Left ventricle myocardium superior (tissue), 1 donor: ENCODE measurements at places on chromosomes 1 and 21. TPM values are rescaled to one million over a fixed set of nuclear protein-coding genes. Genes with fewer than 3 reads are reported as not detected.

Gene EXTL1
- total RNA-seq = 15.8 TPM

Gene EDARADD
- 3.0 TPM for total RNA-seq

Gene PDC
- total RNA-seq = not detected

Gene CRYBG2
- total RNA-seq = not detected

Gene NUP210L
- 0.27 TPM for total RNA-seq

Gene OVAAL
- 1.5 TPM for total RNA-seq

Gene VASH2
- 1.0 TPM for total RNA-seq

Gene GPR37L1
- total RNA-seq = 0.07 TPM

Gene RNF186
- not detected for total RNA-seq

Gene GJA9
- not detected for total RNA-seq

Gene PLA2G2D
- not detected for total RNA-seq

Gene MYCL
- 1.5 TPM for total RNA-seq

Gene NGF
- total RNA-seq = 3.2 TPM

Gene SPRR4
- total RNA-seq = not detected

Gene SERPINC1
- total RNA-seq = 0.25 TPM

Gene TSSK3
- total RNA-seq = 2.0 TPM

Gene ADCY10
- total RNA-seq = 0.47 TPM

Gene ARHGAP30
- total RNA-seq = 3.7 TPM

Gene KRTAP10-2
- total RNA-seq = not detected

Gene HMGCS2
- total RNA-seq = 149 TPM

Gene SYNC
- 12.2 TPM for total RNA-seq

Gene KRTAP6-1
- not detected for total RNA-seq

Gene CCDC181
- total RNA-seq = 0.47 TPM

Gene HSD17B7
- 2.6 TPM for total RNA-seq

Gene TMEM269
- not detected for total RNA-seq

Gene OXCT2
- total RNA-seq = 0.77 TPM

Gene RIPK4
- 0.17 TPM for total RNA-seq

Gene FAM167B
- 9.1 TPM for total RNA-seq

Gene PALMD
- total RNA-seq = 115 TPM

Gene RNU1-2
- 4,234 TPM for total RNA-seq

Gene PRRX1
- total RNA-seq = 36.5 TPM

Gene TAS1R1
- total RNA-seq = not detected

Gene RAB42
- 1.5 TPM for total RNA-seq

Gene HSD11B1
- total RNA-seq = 2.8 TPM

Gene TBX19
- 0.55 TPM for total RNA-seq

Gene TIE1
- 21.9 TPM for total RNA-seq

Gene ADAMTSL4
- total RNA-seq = 77.7 TPM

Gene TMEM240
- total RNA-seq = 8.9 TPM

Gene RGS4
- 0.52 TPM for total RNA-seq

Gene SUMO3
- total RNA-seq = 72.2 TPM

Gene CFHR3
- not detected for total RNA-seq

Gene LRRC71
- 0.17 TPM for total RNA-seq

Gene TTC22
- 0.17 TPM for total RNA-seq

Gene CTTNBP2NL
- total RNA-seq = 12.6 TPM

Gene HES5
- 1.7 TPM for total RNA-seq

Gene UTS2
- not detected for total RNA-seq

Gene MEGF6
- total RNA-seq = 11.6 TPM

Gene CA14
- 22.8 TPM for total RNA-seq

Gene CNIH3
- total RNA-seq = 0.99 TPM

Gene FAM229A
- total RNA-seq = 2.8 TPM

Gene MIXL1
- not detected for total RNA-seq

Gene GIPC2
- total RNA-seq = 4.9 TPM

Gene LMX1A
- total RNA-seq = not detected

Gene RASAL2
- 26.4 TPM for total RNA-seq

Gene SLFNL1
- 0.37 TPM for total RNA-seq

Gene EPRS1
- total RNA-seq = 62.9 TPM

Gene SMCP
- not detected for total RNA-seq

Gene SLC44A3
- total RNA-seq = 3.0 TPM
